Skeletal muscle tissue (tissue), 5 donors: ENCODE measurements at places on chromosomes 2 and 18. TPM values are rescaled to one million over a fixed set of nuclear protein-coding genes. Genes with fewer than 3 reads are reported as not detected.

Gene TDRD15
- not detected for total RNA-seq

Gene ZFP36L2
- total RNA-seq = 14.1 TPM

Gene TET3
- total RNA-seq = 6.8 TPM

Gene SIGLEC15
- total RNA-seq = not detected

Gene SLC9A4
- total RNA-seq = not detected

Gene ATP8B1
- total RNA-seq = 4.7 TPM

Gene LIMS3
- 1.6 TPM for total RNA-seq

Gene IKZF2
- total RNA-seq = 4.2 TPM

Gene EVX2
- under 0.01 TPM for total RNA-seq

Gene ARHGEF4
- total RNA-seq = 11.5 TPM

Gene NCKAP1
- 83.0 TPM for total RNA-seq

Gene ANKZF1
- total RNA-seq = 27.7 TPM

Gene LRRC30
- 9.4 TPM for total RNA-seq

Gene CIB4
- not detected for total RNA-seq

Gene NEU2
- total RNA-seq = not detected

Gene PLCD4
- 27.7 TPM for total RNA-seq

Gene IL1A
- not detected for total RNA-seq

Gene CCBE1
- 2.6 TPM for total RNA-seq

Gene LYG2
- total RNA-seq = not detected

Gene DLGAP1
- 0.52 TPM for total RNA-seq

Gene ZC3H6
- 4.7 TPM for total RNA-seq

Gene CYTIP
- total RNA-seq = 1.0 TPM

Gene MFSD2B
- 0.52 TPM for total RNA-seq

Gene UBE2F
- total RNA-seq = 33.4 TPM

Gene CYRIA
- 4.7 TPM for total RNA-seq

Gene ARHGAP25
- 4.7 TPM for total RNA-seq

Gene SIX2
- total RNA-seq = 4.2 TPM

Gene METTL21A
- 4.7 TPM for total RNA-seq

Gene DNAJC5G
- under 0.01 TPM for total RNA-seq

Gene TMEM87B
- 30.3 TPM for total RNA-seq

Gene TRIM43
- total RNA-seq = not detected

Gene SPATA3
- total RNA-seq = not detected

Gene CROCC2
- under 0.01 TPM for total RNA-seq

Gene DCDC2C
- total RNA-seq = not detected

Gene MERTK
- total RNA-seq = 4.2 TPM

Gene RNU2-63P
- total RNA-seq = not detected

Gene MEIS1
- 13.6 TPM for total RNA-seq

Gene DLX2
- not detected for total RNA-seq

Gene FOXD4L1
- total RNA-seq = not detected

Gene SIX3
- not detected for total RNA-seq

Gene KANSL1L
- total RNA-seq = 88.2 TPM
